ENCODE measurements at places on chromosomes 2 and 18.

- no peak for DNase-seq
Measured at GRCh38 chr2:218882866-218883366, 2.3 kb downstream of the WNT10A start.

GRCh38 chr2:110107092-110108079 is 8.2 kb downstream of the MALL start:
- no peak for DNase-seq

DNA sequence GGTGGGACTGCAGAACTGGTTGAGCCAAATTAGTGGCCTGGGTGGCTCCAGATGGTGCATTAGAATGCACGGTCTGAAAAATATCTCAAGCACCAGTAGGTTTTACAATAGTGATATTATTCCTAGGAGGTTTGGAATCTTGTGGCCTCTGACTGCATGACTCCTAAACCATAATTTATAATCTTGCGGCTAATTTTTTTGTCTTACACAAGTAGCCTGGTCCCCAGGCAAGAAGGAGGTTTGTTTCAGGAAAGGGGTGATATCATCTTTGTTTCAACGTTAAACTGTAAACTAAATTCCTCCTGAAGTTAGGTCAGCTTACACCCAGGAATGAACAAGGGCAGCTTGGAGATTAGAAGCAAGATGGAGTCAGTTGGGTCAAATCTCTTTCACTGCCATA is 98.9 kb upstream of the ARL4C start:
- no peak for DNase-seq

- no peak for DNase-seq
Measured at GRCh38 chr2:176024083-176024482, 22.0 kb upstream of the LNPK start.

GRCh38 chr18:741931-742512 is 29.6 kb upstream of the ENOSF1 start:
- no peak for DNase-seq

- DNase-seq: no peak
Measured at GRCh38 chr2:31579996-31580320, 780 bp downstream of the SRD5A2 start.

DNA sequence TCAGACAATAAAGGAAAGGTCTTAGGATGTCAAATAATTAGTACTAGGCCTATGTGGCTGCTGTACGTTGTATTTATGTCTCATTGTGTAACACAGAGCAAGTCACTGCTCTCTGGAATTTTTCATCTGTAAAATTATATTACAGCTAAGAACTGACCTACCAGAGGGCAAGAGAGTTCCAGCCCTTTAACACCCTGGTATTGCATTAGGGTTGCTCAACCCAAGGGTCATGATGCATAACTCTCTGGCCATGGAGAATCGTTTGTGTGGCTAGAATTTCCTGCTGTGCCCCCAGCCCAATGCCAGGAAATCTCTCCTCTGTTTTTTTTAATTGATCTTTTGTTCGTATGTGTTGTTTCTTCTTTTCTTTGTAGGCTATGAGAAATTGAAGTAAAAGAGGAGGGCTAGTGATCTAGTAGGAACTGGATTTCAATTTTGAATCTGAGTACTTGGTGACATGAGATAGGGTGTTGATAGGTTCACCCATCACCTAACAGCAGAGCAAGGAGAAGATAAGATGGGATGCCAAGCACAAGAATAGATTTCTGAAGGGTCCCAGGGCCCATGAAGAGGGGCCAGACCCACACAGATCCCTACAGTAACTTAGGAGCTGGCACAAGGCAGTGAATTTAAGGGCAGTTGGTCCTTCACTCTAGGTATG is 571.2 kb upstream of the TNP1 start:
- no peak for DNase-seq

DNA sequence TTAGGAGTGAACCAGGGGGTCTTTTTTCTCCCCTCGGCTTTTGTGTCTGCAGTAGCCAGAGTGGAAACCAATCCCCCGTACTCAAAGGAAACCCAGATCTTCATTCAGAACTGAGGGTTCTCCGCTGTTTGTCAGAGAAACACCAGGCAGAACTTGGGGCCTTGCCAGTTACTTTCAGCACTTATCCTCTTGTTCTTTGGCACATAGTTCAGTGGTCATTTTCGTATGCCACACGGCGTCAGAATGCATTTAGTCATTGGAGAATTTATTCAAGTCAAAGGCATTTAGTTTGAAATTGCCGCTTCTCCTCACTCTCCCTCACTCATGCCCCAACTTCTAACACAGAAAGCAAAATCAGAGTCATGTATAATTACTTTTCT is 102.9 kb downstream of the CABLES1 start:
- DNase-seq: no peak

DNA sequence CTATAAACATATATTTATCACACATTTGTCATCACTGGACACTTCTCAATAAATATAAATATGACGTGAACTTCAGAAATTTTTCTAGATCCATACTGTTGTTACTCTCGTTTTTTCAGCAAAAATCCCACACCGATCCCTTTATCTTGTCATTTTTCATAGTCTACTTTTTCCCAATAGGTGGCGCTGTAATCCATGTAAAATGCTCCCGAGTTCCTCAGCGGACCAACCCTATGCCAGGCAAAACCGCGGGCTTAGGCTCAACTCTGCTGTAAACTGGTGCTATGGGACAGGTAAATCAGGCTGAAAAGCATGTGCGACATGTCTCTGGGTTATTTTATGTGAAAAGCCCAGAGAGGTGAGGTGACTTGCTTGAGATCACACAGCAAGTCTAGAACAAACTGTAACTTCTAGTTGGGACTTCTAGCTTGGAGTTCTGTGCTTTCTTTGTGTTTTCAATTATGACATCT is 104.0 kb downstream of the COBLL1 start:
- peak; percentile 88 for DNase-seq

- DNase-seq: no peak
Measured at GRCh38 chr2:134149904-134150303, 104.0 kb upstream of the MGAT5 start.

DNA sequence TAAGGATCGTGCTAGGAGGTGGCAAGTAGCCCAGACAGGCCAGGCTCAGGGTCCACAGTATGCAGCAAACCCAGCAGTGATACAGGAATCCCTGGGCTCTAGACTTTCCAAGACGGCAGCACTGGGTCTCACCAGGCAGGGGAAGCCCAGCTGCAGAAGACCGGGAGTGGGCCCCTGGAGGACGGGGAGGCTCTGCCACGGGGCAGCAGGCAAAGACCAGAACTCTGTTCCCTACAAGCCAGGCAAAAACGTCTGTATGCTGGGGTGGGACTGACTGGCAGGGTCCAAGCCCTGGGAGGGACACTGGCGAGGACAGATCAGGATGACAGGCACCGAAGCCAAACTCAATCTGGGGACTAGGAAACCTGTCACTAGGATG is 98.9 kb upstream of the SEC11C start:
- DNase-seq: no peak

GRCh38 chr18:77151772-77152520 is 19.4 kb upstream of the MBP start:
- DNase-seq: no peak

DNA sequence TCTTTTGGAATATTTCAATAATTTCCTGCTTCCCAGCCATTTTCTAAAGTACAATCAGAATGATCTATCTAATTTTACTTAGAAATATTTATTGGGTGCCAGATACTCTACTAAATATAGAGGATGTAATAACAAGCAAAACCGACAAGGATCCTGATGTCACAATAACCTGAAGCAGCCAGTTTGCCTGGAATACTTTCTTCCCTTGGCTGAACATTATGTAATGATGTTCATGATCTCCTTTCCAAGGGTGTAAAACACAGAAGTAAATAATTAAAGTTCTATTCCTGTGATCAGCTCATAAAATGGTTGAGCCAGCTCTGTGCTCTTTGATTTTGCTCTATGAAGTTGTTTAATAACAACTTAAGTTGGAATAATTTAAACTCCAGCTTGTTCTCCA is 2.6 kb upstream of the MRPL19 start:
- DNase-seq: no peak

- no peak for DNase-seq
Measured at GRCh38 chr2:113171334-113172075, 2.3 kb upstream of the PSD4 start.

- no peak for DNase-seq
Measured at GRCh38 chr18:58991167-58991798, 126.6 kb downstream of the ZNF532 start.

GRCh38 chr2:152472481-152472887 is 137.5 kb downstream of the FMNL2 start:
- DNase-seq: no peak

GRCh38 chr2:50594233-50594632 is 437.7 kb downstream of the NRXN1 start:
- DNase-seq: no peak

DNA sequence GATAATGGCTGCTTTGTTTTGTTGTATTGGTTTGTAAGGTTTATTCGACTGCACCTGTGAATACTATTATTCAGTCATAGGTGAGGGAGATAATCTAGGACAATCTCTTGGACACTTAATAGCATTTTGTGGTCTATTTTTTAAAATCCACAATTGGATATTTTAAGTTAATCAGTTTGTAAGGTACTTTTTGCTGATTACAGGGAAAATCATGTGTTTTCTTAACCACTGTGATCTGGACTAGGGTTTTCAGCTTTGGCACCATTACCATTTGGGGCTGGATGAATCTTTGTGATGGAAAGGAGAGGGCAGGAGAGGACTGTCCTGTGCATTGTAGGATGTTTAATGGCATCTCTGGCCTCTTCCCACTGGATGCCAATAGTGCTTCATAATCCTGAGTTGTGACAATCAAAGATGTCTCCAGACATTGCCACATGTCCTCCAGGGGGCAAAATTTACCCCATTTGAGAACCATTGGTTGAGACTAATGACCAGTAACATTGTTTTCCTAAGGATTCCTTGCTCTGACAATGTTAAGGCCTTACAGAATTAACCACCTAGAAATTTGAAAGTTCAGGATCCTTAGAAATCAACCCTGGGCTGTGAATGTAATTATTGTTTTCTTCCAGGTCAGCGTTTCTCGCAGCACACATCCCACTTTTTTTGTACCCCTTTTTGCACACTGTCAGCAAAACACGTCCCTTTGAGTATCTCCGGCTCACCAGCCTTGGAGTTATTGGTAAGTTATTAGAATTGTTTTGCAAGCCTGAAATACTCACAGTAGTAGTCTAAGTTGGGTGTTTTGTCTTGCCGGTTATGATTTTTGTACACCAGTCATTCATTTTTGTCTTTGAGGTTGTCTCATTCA is 15.6 kb downstream of the CNOT9 start:
- DNase-seq: no peak

DNA sequence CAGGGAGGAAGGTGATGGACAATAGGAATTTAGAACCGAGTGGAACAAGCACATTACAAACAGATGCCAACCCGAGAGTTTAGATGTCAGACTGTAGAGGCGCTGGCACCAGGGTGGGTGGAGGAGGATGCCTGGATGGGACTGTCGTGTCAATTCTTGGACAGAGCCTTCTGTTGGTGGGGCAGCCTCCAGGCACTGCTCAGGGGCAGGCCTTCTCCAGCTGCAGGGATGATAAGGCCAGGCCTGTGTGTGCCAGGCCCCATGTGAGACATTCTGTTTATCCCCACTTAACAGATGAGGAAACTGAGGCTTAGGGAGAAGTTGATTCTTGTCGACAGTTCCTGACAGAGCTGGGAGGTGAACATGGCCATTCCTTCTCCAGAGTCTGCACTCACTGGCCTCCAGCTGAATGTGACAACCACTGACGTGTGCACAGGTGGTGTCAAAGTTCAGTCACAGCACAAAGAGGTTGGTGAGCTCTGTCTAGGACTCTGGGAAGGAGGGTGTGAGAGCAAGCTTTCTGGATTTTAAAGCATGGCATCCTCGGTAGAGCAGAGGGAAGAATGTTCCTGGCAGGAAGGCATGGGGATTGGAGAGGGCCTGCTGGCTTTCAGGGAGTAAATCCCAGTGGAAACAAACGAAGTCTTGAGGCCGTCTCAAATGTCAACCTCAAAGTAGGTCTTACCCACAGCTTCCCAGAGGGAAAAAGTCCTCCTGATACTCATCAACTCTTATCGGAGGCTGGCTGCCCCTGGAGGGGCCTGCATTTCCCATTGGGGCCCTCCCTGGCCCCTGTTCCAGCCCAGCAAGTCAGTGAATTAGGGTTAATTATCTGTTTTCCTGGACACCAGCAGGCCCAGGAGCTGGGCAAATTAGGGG is 52.4 kb downstream of the GLI2 start:
- DNase-seq: no peak

DNA sequence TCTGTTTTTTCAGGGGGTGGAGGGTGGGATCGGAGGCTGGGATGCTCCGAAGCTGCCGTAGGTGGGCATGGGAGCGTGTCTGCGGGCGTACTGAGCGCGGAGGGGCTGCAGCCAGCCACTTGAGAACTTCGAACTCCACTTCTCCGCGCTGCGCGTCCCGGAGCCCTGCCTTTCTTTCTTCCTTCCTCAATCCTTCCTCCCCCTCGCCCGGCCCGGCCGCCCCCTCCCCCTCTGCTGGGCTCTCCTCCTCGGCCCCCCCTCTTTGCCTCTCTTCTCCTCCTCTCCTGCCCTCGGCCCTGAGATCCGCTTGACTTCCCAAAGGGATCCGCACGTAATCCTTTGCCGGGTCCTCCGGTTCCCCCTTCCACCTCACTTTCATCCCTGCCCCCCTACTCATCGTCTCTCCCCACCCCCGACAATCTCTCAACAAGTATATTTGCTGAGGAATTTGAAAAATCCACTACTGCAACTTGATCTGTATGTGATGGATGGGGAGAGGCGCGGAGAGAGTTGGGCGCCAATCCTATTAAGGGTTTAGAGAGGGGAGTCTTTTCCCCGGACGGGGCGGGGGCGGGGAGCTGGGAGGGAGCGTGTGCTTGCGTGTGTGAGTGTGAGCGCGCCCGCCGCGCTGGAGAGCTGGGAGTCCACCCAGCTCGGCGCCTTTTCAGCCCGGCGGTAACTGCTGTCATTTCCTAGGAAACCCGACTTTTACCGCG is 1.1 kb downstream of the GLI2 start:
- DNase-seq: peak; percentile 20

DNA sequence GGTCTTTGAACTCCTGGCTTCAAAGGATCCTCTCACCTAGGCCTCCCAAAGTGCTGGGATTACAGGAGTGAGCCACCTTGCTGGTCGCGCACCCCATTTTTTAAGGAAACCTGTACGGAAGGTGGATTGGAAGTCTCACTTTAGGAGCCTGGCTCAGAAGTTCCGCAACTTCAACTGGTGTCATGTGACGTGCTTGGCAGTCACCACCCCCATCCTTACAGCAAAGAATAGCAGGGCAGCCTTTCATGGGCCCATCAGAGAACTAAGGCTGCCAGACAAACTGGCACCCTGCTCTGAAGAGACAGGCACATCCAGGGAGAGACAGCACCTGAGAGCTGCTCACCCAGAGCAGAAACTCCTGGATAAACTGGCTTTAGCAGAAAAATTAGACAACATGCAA is 3.3 kb upstream of the SLC66A2 start:
- DNase-seq: no peak

- no peak for DNase-seq
Measured at GRCh38 chr2:99032001-99032400, 96.0 kb upstream of the CRACDL start.

- DNase-seq: no peak
Measured at GRCh38 chr2:215280326-215280725, 31.5 kb upstream of the ATIC start.

- no peak for DNase-seq
Measured at GRCh38 chr2:128695646-128696220, 377.1 kb upstream of the HS6ST1 start.
